Nephron progenitor cell (in vitro differentiated cells): ENCODE measurements at places on chromosomes 6 and 20.

- no peak overlapping the region for H3K4me3 ChIP-seq
- H3K4me1 ChIP-seq = peaks cover 18% of the 10 kb centered on the region
- no peaks in the 10 kb centered on the region for H3K36me3 ChIP-seq
- no peak overlapping the region for H3K27ac ChIP-seq
- DNase-seq = no peak
- H3K27me3 ChIP-seq = peaks cover 6% of the 10 kb centered on the region
Measured at GRCh38 chr6:122740091-122740490, 39.4 kb upstream of the FABP7 start.

DNA sequence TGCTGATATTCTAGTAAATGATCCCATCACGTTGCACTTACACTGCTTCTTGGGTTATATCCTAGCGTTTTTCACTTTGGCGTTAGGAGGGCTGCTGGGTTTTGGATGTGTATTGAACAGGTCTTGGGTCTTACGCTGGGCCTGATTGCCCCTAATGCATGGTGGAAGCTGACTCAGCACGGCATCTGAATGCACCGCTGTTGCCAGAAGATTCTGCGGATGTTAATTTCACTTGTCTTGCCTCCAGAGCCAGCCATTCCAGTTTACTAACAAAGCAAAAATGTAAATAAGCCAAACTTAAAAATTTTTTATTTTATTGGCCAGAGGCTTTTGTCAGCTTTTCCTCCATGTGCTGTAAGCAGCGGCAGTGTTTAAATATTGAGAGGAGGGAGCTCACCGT is 233.5 kb downstream of the TMEM242 start:
- H3K4me3 ChIP-seq = no peak overlapping the region
- peaks cover 51% of the 10 kb centered on the region for H3K4me1 ChIP-seq
- peaks cover 64% of the 10 kb centered on the region for H3K36me3 ChIP-seq

- no peak for DNase-seq
- no peaks in the 10 kb centered on the region for H3K4me1 ChIP-seq
- no peaks in the 10 kb centered on the region for H3K27me3 ChIP-seq
- H3K27ac ChIP-seq = no peak overlapping the region
- no peaks in the 10 kb centered on the region for H3K36me3 ChIP-seq
- H3K4me3 ChIP-seq = no peak overlapping the region
Measured at GRCh38 chr6:132007474-132008190, 56.5 kb upstream of the CCN2 start.

DNA sequence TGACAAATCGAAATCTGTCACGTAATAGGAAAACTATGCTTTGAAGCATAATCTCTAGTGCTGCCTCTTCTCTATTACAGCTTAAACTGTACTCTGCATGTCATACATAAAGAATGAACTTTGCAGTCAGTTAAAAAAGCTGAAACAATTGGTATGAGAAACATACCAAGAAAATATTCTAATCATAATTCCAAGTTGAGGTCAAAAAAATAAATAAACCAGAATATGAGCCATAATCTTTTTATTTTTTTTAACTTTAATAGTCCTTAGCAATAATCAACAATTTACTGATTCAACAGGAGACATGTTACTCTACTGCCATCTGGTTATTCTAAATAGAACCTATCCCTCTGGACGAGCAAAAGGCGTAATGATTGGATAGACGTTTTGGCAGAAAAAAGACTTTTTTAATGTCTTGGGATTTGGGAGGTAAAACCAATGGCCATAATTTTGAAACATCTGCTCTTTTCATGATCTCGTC is 224.4 kb upstream of the FLRT3 start:
- no peaks in the 10 kb centered on the region for H3K4me1 ChIP-seq
- H3K36me3 ChIP-seq = no peaks in the 10 kb centered on the region
- peaks cover 3% of the 10 kb centered on the region for H3K27me3 ChIP-seq

DNA sequence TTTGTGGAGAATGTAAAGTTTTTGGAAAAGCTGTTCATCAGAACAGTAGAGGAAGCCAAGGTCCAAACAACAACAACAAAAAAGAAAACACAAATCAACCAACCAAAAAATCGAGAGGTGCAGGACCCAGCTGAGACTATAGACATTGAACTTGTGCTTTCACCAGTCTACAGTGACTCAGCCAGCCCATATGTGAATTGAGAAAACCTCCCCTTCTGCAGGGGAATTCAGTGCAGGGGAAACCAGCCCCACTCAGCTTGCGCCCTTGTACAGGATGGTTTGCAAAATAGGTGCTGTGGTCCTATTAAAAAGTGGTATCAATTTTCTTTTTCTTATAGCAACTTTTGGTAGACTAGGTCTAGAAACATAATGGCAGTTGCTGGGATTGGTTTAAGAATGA is 21.3 kb downstream of the MLIP start:
- no peak overlapping the region for H3K4me3 ChIP-seq
- no peak overlapping the region for H3K27ac ChIP-seq
- H3K27me3 ChIP-seq = no peaks in the 10 kb centered on the region
- no peaks in the 10 kb centered on the region for H3K36me3 ChIP-seq

GRCh38 chr20:34849778-34850177 is 22.9 kb downstream of the GGT7 start:
- H3K36me3 ChIP-seq = peaks cover 23% of the 10 kb centered on the region
- no peaks in the 10 kb centered on the region for H3K4me1 ChIP-seq
- no peaks in the 10 kb centered on the region for H3K27me3 ChIP-seq
- H3K4me3 ChIP-seq = no peak overlapping the region

- DNase-seq = no peak
- H3K27ac ChIP-seq = no peak overlapping the region
- H3K4me1 ChIP-seq = peaks cover 27% of the 10 kb centered on the region
- no peaks in the 10 kb centered on the region for H3K36me3 ChIP-seq
- H3K27me3 ChIP-seq = peaks cover 4% of the 10 kb centered on the region
- no peak overlapping the region for H3K4me3 ChIP-seq
Measured at GRCh38 chr6:14309951-14310445, 192.4 kb downstream of the CD83 start.

- H3K4me1 ChIP-seq = peaks cover 25% of the 10 kb centered on the region
- no peaks in the 10 kb centered on the region for H3K36me3 ChIP-seq
- no peak overlapping the region for H3K27ac ChIP-seq
- peaks cover 9% of the 10 kb centered on the region for H3K27me3 ChIP-seq
Measured at GRCh38 chr6:168055696-168056489, 23.1 kb downstream of the FRMD1 start.

DNA sequence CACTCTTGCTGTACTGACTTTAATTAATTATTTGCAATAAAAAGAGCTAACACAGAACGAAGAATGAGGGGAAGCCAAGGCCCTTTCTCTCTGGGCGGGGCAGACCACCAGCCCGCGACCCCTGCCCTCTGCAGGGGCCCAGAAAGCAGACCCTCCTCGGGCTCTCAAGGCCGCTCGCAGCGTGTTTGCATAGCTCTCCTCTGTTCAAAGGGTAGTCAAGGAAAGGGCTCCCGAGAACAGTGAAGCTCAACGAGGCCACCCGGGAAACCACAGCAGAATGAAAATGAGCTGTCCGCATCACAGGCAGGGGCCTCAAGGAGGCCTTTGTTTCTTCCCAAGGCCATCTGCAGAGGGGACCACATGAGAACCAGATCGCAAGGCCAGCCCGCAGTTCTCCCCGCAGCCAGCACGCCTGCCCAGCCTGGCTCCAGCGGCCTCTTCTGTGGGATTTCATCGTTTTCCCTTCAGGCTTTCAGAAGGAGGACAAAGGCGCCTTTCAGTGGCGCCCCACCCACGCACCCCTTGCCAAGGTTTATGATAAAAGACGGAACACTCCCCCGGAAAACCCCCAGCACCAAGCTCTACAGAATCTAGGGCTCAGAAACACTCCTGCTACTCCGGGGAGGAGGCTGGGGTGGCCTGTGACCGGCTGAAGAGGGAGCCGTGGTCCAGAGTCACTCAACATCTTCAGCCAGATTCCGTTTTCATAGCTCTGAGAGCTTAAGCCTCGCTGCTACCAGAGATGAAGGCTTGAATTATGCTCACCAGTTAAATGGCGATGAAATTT is 25.3 kb downstream of the ACSS1 start:
- peak; percentile 17 for DNase-seq
- no peak overlapping the region for H3K27ac ChIP-seq
- no peak overlapping the region for H3K4me3 ChIP-seq
- H3K4me1 ChIP-seq = peaks cover 17% of the 10 kb centered on the region

DNA sequence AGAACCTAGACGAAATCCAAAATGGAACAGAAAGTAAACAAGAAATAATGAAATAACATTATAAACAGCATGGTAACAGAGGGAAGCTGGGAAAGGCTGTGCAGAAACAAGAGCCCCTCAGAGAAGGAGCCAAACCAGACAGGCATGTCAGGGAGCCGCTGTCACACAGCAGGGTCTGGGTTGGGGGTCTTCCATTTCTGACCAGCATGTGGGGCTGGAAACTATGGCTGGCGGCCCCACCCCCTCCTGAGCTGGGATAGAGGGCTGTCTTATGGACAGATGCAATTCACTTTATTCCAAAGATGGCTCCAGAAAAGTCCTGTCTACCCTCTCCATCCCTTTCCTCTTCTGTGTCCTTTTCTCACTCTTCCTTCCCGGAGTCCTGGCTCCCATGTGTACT is 27.3 kb downstream of the C6orf89 start:
- H3K4me1 ChIP-seq = peaks cover 13% of the 10 kb centered on the region
- H3K27me3 ChIP-seq = no peaks in the 10 kb centered on the region
- no peak overlapping the region for H3K27ac ChIP-seq
- H3K36me3 ChIP-seq = peaks cover 5% of the 10 kb centered on the region

DNA sequence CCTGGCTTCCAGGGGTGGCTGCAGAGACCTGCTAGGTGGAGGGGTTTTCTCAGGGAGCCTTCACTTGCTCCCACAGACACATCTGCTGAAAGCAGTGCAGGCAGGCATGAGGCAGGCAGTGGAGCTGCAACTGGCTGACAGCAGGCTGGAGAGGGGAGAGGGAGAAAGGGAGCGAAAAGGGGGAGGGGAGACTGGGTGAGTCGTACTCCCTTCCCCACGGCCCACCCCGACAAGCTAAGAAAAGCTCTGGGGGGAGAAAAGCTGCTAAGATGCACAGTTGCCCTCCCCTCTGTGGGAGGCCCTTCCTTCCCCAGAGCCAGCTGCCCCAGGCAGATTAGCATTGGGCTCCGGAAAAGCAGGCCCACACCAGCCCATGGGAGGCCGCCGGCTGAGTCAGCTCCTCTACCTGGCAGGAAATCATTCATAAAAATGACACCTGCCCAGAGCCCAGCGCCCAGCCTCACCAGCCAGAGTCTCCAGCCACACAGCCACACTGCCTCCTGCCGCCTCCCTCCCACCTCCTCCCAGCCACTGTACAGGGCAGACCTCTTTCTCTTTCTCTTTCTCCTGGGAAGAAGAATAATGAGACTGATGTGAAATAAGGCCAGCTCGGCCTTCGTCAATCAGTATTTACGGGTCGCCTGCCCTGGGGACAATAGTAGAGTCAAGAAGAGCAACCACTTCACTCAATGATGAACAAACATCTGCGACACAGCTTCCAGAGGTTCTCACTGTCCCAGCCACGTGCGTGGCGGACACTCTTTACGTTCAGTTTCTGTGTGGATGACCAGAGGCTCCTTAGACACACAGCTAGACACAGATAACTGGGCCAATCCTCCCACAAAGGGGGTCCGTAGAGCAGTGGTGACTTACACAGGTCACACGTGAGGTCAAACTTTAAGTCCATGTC is 7.7 kb upstream of the C20orf203 start:
- H3K4me3 ChIP-seq = no peak overlapping the region
- H3K36me3 ChIP-seq = no peaks in the 10 kb centered on the region
- H3K4me1 ChIP-seq = peaks cover 51% of the 10 kb centered on the region

GRCh38 chr6:152462716-152463115 is 174.4 kb downstream of the SYNE1 start:
- no peak overlapping the region for H3K27ac ChIP-seq
- peaks cover 5% of the 10 kb centered on the region for H3K4me1 ChIP-seq
- H3K4me3 ChIP-seq = no peak overlapping the region
- no peaks in the 10 kb centered on the region for H3K36me3 ChIP-seq
- DNase-seq = no peak
- H3K27me3 ChIP-seq = peaks cover 16% of the 10 kb centered on the region

DNA sequence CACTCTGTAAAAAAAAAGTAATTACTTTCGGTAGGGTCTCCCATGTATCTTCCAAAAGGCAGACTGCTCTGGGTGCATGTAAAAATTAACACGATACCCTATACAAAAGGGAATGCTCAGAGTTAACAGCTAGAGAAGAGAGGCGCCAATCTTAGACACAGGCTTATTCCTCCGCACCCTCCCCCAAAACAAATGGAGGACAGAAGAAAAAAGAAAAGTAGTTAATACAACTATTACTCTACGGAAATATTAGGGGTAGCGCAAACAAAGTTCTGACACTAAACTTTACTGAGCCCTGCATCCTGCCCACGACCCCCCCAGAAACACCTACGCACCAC is 331 bp upstream of the UFL1 start:
- peak overlapping the region; percentile 100 for H3K27ac ChIP-seq
- no peaks in the 10 kb centered on the region for H3K27me3 ChIP-seq
- H3K4me1 ChIP-seq = peaks cover 29% of the 10 kb centered on the region
- no peak for DNase-seq
- peaks cover 13% of the 10 kb centered on the region for H3K36me3 ChIP-seq

DNA sequence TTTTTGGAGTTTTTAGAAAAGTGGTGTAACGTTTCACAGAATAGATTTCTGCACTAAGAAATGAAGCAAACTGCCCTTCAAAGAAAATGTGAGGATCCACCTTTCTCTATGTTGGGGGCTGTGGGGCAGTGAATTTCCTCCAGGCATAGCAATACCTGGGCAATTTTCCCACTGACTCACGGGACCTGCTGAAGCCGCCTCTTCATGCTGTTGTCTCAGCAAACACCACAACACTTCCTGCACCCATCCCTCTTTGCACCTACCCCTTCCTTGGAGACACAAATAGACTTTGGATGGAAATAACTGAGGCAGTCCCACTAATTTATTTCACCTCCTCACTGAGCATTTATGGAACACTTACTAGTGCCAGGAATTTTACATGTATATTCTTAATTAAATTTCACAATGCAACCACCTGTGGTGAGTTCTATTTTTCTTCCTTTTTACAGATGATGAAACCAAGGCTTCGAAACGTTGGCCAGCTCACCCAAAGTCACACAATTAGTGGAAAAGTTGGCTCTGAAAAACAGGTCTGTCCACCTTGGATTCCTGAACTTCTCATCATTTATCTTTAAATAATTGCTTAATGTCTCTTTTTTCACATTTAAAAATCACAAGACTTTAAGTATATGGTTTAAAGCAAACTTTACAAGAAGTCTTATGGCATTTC is 17.2 kb upstream of the ADGRF1 start:
- H3K4me3 ChIP-seq = no peak overlapping the region
- H3K4me1 ChIP-seq = peaks cover 5% of the 10 kb centered on the region
- H3K27ac ChIP-seq = no peak overlapping the region
- peaks cover 4% of the 10 kb centered on the region for H3K36me3 ChIP-seq
- DNase-seq = no peak
- peaks cover 5% of the 10 kb centered on the region for H3K27me3 ChIP-seq
